Neuronal stem cell (in vitro differentiated cells): ENCODE measurements at places on chromosomes 1 and 21.

GRCh38 chr1:247286134-247286670 lies 30.3 kb downstream of the VN1R5 start:
- DNase-seq: no peak

- DNase-seq: no peak
Observed at GRCh38 chr1:94634977-94635416, 93.4 kb upstream of the F3 start.

GRCh38 chr1:15825800-15826199 lies 18.4 kb upstream of the UQCRHL start:
- no peak for DNase-seq

DNA sequence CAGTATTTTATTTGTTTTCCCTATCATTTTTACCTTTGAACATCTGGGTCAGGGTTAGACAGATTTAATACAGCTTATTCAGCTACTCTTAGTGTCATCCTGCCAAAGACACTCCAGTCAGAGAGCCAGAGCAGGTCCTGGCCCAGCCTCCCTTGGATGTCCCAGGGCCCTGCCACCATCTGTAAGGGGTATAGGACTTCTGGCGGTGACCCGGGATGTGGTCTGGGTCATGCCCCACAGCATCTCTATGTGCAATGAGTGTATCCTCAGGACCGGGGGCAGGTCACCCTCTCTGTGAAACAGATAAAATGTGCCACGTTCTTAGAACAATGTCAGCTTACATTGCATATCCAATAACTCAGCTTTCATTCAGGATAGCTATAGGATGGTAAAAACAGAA lies 37.8 kb upstream of the PRSS38 start:
- DNase-seq: no peak

GRCh38 chr21:32994305-32994704 lies 31.4 kb upstream of the OLIG2 start:
- DNase-seq: no peak

GRCh38 chr21:38175306-38175705 lies 81.5 kb upstream of the KCNJ15 start:
- no peak for DNase-seq
